ENCODE measurements at places on chromosomes 5 and 9.

DNA sequence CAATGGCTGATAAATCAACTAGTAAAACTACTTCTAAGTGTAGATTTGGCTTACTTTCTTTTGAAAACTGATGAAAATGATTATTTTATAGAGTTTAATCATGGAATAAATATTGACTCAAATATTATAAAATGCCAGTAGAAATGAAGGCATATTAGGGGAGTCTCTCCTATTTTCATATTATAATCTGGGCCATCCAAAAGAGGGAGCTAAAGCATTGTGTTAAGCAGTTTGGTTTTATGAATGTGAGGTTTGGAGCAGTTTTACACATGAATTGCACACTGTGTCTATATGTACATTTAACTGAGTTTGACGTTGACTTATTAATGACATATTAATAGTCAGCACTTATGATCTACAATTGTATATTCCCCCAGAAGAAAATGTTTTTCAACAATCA is 17.4 kb downstream of the CDH9 start:
- no peak for DNase-seq

DNA sequence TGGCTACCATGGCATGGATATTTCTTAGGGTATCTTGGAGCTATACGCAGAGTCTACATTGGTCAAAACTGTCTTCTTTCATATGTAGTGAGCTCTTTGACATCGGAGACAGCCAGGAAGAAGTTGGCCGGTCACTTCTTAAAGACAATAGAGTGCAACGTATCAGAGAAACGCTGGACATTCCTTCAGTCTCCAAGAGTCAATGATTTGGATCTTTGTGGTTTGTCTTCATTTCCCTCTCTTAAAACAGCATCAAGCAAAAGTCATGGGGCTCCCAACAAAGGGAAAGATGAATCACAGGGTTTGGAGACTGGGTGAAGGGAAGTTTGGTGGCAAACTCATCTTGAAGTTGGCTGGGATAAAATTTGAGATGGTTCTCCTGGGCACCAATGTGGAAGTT is 320.1 kb downstream of the AGTPBP1 start:
- no peak for DNase-seq

DNA sequence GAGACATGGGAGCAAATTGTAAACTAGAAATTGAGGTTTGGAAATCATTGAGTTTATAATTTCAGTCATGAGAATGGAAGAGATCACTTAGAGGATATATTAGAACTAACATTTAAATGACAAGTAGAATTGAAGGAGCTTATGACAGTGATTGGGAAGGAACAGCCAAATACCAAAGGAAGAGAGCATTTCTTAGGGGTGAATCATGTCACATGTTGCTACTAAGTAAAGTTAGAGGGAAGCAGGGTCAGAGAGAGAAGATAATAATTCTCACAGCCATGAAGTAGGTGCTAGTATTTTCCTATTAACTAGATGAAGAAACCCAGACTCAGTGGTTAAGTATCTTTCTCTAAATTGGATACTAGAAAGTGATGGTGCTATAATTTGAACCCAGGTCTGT is 59.3 kb downstream of the COMMD10 start:
- no peak for DNase-seq

GRCh38 chr9:77750284-77750683 is 102.2 kb upstream of the GNA14 start:
- DNase-seq: no peak

DNA sequence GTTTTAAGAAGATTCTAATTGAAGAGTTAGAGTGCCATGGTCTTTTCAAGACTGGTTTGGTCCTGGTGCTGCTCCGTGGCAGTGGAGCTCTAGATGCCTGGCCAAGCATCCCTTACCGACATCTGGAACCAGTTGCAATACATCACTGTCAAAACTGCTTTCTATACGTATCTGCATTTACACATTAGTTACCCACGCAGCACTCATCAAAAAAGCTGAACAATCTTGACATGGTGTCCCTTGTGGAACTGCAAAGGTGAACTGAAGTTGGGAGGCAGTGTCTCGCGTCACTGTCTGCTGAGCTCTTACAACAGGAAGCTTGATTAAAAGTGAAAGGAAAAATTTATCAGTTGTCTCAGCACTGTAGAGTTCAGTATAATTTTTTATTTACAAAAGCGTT is 82.6 kb downstream of the PBX3 start:
- no peak for DNase-seq

GRCh38 chr9:108099854-108100253 is 610.3 kb upstream of the KLF4 start:
- no peak for DNase-seq

DNA sequence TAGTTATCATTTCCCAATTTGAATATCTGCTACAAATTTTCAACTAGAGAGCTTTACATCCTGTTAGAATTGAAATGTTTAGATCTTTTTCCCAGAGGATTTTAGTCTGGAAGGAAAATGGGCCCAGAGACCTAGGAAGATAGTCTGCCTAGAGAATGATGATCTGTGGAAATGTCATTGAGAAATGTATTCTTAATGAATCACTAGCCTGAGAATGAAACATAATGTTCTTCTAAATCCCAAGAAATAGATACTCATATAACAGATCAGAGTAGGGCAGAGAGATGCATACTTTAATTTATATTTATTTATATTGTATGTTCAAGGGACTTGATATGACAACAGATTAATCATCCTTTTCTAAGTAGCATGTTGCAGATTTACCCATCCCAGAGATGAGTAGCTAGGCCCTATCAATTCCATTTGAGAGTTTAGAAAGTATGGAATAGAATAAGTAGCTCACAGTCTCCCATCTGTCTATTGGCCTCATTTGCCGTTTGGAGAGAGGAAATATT is 25.1 kb upstream of the SLC44A1 start:
- no peak for DNase-seq

GRCh38 chr5:179345433-179346321 is at the start of gene ADAMTS2:
TSS of gene ADAMTS2 (minus strand) at chr5:179345461. CDS start at chr5:179345328, 133 bp downstream.
- DNase-seq: peak; percentile 28

- no peak for DNase-seq
Observed at GRCh38 chr5:90615355-90615754, 56.8 kb downstream of the ADGRV1 start.

GRCh38 chr5:133292300-133292699 is 240.5 kb downstream of the HSPA4 start:
- no peak for DNase-seq

GRCh38 chr5:78009937-78010527 is 233.9 kb upstream of the TBCA start:
- DNase-seq: no peak

GRCh38 chr5:138985256-138985655 is 110.1 kb upstream of the LRRTM2 start:
- no peak for DNase-seq

DNA sequence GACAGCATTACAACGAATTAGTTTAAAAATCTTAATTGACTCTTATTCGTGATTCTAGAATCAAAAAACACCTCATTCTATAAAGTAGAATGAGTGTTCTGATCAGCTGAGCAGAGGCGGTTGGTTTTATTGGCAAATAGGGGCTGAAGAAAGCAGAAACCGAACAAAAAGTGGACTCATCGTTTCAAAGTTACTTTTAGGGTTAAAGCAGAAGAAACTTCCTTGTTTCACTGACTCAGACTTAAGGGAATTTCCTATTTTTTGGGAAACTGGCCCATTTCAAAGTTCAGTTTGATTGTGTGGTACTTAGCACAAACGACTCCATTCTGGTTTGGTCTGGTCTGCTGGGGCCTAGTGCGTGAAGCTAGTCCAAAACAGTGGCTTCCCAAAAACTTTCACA is 862 bp upstream of the NDUFB6 start:
- DNase-seq: no peak

DNA sequence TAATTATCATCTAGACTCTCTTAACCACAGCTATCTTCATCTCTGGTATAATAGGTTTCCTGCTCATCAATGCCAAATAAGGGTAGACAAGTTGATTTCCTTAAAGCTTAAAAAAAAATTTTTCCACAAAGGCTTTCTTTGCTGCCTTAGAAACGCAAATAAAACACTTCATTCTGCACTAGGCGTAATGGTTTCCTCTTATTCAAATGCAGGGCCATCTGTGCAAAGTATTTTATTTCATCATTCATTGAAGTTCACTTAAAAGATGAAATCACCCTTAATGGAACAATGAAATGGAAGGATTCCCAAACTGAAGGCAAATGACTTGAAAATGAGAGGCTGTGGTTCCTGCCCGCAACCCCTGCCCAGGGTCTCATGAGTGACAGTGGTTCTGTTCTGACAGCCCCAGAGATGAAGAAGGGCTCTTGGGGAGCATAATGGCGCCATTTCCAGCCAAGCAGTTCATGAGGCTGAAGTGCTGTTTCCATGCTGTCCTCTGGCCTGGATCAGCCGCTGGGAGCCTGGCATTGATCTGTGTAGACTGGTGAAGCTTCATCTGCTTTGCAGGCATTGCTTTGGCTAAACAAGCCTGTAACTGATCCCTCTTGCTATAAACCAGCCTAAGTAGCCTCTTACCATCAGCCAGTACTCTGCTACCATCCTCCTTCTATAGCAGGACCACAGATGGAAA is 276.9 kb upstream of the WWC1 start:
- DNase-seq: no peak

- DNase-seq: no peak
Observed at GRCh38 chr5:3020426-3020825, 268.9 kb upstream of the IRX2 start.

GRCh38 chr5:78587775-78588291 is 60.7 kb downstream of the LHFPL2 start:
- DNase-seq: no peak

DNA sequence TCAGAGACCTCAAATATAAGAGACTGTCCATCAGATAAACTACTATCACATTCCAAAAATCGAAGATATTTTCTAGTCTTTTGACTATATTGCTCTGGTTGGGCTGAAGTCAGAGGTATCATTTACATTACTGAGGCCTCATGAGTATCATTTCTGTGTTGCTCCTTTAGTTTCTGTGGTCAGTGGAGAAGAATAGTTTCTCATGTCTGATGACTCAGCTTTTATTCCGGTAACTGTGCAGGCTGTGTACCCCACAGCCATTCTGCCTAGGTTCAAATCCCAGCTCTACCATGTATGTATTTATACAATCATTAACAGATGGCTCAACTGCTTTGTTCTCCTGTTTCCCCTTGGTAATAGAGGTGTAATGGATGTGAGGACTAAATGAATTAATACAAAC is 179.3 kb downstream of the ALDH1A1 start:
- no peak for DNase-seq

- DNase-seq: no peak
Observed at GRCh38 chr9:115400796-115401195, 282.8 kb upstream of the TNC start.

DNA sequence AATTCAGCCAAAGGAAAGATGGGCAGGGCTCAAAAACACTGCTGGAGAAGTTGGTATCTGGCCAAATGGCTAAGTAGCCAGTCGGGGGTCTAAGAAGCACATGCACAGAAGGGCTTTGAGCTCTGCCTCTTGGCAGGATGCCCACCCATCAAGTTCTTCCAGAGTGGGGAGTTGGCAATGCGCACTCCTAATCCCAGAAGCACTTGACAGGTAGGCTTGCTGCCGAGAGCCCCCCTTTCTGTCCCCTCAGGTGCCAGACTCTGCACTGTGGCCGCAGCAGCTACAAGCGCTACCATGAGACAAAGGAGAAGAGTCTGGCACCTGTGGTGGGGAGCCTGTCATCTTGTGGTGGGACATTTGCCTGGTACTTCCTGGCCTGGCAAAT is 252.9 kb upstream of the SLC24A2 start:
- no peak for DNase-seq

DNA sequence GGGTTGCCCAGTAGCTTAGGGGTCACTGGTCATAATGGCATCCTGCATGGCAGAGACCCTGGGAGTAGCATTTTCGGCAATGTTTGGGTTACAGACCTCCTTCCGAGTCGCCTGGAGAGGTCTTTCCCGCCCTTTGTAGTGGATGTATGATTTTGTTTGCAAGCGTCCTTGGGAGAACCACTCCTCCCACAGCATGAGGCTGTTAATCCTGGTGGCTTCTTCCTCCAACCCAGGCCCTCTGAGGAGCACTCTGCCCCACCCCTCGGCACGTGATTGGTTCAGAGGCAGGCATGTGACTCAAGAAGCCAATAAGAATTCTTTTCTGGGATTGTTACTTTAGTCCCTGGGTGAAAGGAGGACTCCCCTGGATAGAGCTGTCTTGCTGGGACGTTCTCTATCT is 30.2 kb upstream of the GRHPR start:
- DNase-seq: no peak

DNA sequence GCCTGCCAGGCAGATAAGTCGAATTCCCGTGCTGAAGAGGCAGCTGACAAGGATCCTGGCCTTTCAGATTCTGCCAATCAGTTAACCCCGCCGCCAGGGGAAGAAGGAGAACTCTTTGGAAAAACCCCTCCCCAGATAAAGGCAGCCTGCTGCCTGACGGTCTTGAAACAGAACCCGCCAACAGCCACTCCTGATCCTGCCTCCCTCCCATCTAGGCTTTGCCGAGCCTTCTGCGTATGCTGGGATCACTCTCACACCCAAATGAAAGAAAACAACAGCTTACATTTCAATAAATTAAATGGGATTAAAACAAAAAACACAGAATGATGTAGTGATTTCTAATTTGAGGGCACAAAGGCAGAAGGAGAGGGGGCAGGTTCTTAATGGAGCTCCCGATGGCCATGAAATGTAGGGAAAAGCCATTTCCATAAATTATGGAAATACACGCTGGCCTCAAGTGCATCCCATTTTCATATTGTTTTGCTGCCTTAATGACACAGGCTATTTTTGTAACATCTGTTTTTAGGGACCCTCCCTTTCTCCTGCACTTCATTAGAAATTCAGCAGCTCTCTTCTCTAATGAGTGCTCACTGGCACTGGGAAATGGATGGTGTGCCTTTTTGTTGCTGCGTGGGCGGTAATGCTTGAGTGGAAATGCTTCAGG is 319.1 kb downstream of the MED10 start:
- DNase-seq: no peak

- no peak for DNase-seq
Observed at GRCh38 chr9:133604856-133605255, 4.3 kb downstream of the FAM163B start.

DNA sequence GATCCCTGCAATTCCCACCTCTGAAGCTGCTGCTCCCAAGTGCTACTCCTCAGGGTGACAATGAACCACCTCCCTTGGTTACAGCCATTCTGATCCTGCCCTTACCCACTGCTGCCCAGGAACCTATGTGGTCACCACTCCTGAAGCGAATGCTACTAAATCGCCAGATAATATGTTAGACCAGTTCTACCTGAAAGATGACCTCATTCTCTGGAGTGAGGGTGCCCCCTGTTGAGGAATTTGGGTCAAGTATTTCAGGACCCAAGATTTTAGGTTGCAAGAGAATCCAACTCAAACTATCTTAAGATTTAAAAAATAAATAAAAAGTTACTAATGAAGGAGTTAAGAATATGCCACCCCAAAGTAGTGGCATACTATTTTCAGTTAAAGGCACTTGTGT is 5.8 kb upstream of the SNAPC3 start:
- peak; percentile 42 for DNase-seq

DNA sequence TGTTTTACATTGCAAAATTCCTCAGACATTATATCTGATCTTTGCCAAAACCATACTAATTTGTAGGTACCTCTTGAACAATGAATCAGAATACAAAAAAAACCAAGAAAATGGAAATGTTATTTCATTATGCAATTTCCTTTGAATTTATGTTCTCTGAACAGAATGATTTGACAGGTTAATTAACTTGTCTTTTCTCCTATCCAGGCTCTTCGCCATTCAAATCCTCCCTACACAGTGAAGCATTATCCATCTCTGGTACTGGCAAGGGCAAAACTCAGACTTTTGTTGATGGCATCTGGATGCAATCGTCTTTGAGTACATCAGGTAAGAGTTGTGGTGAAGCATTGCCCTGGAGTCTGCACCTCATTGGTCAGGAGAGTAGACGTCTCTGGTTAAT is 655.7 kb upstream of the ITGA1 start:
- DNase-seq: no peak

- DNase-seq: no peak
Observed at GRCh38 chr5:1736889-1737711, 62.5 kb downstream of the MRPL36 start.

All from NT2/D1 (cell line).